Activated CD4-positive, alpha-beta T cell treated with anti-CD3 and anti-CD28 coated beads for 4 hours (primary cell): ENCODE measurements at places on chromosomes 16 and 17.

GRCh38 chr17:10262451-10262850 is 64.0 kb upstream of the GAS7 start:
- DNase-seq: no peak

DNA sequence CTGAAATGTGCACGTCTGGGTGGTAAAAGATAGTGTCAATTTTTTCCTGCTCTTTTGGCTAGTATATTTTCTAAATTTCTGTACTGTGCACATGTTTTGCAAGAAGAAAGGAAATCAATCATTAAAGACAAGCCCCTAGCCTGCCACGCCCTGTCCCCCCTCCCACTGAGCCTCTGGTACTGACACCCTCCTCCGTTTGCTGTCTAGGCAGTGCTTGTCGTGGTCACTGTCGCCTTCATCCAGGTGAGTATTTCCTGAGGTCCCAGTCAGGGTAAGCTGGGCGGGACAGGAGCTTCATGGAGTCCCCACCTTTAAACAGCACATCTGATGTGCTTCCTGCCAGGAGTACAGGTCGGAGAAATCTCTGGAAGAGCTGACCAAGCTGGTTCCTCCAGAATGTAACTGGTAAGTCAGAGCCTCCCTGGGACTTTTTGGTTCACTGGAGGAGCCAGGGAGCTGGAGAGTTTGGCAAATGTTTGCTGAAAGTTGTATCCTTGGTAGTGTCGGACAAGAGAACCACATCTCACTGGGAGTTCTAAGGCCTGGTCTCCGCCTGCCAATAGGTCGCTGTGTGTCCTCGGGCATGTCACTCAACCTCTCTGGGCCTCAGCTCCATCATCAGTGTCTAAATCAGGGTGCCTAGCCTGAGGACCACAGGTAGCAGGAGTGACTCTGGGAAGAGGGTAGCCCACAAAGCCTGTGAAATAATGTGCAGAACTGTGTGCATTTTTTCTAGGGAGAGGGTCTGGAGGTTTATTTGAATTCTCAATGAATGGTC is 42.2 kb downstream of the ATP2C2 start:
- no peak for DNase-seq

DNA sequence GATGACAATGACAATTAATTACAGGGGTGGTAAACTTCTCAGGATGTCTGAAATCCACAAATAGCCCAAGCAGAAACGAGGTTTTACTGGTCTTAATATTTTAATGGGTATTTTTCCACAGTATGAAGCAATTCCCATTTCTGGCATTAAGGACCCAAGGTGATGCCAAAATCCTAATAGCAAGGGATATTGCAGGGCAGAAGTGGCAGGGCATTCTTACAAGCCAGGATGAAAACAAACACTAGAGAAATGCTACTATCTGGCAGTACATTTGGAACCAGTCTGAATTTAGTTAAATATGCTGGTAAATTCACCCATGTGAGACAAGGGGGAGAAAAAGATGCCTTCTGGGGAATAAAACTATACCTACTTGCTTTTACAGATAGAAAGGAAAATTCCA is 45.2 kb downstream of the RND2 start:
- no peak for DNase-seq

GRCh38 chr17:28917029-28917428 is 14.2 kb upstream of the DHRS13 start:
- no peak for DNase-seq

DNA sequence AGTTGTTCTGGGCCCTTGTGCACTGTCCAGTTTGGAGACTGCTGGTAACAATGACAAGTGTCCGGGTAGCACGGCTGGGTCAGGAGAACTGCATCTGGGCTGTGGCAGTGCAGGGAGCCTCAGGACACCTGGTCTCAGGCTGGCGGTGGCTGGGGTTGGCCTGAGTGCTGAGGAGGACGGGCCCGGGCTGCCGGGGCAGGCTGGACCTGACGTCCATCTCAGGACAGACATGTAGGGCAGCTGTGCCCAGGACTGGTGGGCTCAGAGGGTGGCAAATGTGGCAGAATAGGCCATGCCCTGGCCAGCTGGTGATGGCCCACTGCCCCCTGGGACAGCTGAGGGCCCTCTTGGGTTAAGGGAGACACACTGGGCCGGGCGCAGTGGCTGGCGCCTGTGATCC is 4.2 kb upstream of the NLRC3 start:
- no peak for DNase-seq

- no peak for DNase-seq
These were observed 31.2 kb downstream of the CDH3 start for GRCh38 chr16:68676113-68676860.

DNA sequence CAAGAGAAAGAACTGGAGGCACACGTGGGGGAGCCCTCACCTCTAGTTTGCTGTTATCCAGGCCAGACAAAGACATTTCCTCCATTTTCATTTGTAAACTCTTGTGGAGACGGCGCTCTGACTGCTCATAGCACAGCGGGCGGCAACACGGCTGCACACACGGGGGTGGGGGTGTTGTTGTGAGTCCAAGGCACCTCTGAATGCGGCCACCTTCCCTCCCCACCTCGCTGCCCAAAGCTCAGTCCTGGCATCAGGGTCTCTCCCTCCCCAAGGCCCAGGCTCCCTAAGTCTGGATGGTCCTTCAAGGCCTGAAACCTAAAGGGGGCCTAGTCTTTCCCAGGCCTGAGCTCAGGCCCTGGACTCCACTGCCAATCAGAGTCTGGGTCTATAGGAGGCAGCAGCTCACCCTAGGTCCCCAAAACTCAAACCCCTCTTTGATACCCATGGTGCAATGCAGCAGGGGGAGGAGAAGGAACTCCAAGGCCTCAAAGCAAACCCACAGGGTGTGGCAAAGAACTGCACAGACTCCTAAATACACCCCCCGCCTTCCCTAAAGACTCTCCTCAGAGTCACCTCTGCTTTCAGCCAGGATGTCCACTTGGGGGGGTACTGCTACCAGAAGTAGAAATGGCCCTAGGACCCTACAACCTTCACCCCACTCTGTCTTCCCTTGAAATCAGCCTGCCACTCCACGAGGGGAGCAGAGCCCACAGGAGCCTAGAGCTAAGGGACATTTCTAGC is 1.5 kb downstream of the ATXN7L3 start:
- DNase-seq: peak; percentile 39

GRCh38 chr16:25143928-25144327 is 32.4 kb downstream of the LCMT1 start:
- no peak for DNase-seq

GRCh38 chr17:61670691-61671090 is 79.7 kb upstream of the NACA2 start:
- DNase-seq: no peak

GRCh38 chr16:22265351-22265750 is 31.9 kb upstream of the POLR3E start:
- no peak for DNase-seq

GRCh38 chr16:27549464-27549745 is 308 bp downstream of the GTF3C1 start:
- no peak for DNase-seq

DNA sequence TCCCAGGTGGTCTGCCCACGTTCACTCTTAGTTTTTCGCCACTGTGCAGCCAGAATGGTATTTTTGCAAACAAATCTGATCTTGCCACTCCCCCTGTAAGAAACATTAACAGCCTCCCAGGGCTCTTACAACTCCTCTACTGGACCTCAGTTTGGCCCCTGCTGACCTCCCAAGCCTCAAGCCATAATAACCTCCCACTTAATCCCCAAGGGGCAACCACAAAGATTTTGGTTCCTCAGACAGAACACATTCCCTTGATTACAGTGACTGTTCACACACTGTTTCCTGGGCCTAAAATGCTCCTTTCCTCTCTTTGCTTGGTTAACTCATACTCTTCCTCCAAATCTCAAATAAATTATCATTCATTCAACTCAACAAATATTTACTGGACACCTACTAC is 21.5 kb upstream of the CD300E start:
- no peak for DNase-seq

- no peak for DNase-seq
These were observed 4.7 kb upstream of the BCAR1 start for GRCh38 chr16:75256059-75256571.

DNA sequence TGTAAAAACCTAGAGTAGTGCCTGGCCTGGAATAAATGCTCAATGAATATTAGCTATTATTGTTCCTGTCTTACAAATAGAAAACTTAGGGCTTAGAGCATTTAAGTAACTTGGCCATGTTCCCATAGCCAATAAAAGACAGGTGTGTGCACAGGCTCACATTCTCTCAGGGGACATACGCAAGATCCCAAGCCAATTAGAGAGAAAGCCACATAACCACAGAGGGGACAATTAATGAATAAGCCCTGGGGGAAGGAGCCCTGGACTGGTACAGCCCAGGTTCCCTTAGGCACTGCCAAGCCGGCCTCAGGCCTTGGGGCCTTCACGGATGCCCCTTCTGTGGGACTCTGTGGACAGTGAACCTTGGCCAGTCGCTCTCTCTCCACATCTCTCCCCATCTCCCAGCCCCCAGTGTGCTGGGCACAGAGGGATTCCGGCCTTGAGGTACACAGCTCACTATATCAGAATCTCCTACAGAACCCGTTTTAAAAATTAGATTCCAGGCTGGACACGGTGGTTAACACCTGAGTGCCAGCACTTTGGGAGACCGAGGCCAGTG is 27.3 kb upstream of the ABCC12 start:
- DNase-seq: no peak

DNA sequence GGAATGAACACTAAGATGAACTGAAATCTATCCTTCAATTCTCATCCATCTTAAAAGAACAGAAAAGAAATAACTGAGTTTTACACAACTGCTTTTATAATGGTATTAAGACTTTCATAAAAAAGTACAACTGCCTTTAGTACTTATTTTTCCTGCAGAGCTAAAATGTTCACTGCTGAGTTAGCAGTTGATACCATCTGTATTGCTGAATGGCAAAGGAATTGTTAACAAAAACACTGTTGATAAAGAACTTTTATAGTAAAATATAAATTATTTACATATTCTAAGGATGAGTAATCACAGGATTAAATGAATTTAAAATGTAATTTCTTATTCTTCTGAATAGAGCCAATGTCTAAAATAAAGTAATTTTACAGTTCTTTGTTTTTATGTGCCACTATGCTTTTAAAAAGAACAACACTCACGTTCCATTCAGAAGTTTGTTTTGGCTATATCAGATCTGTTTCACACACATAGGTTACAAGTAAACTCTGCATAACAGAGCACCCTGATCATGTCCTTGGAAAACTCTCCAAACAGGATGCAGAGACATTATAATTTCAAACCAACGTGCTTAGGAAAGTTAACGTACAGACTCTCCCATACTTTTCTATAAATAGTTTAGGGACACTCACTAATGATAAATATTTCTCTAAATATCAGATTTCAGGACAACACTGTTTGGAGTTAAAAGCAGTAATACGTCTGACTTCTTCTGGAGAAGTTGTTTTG is 151.1 kb downstream of the ITFG1 start:
- no peak for DNase-seq

GRCh38 chr17:14396547-14396946 is 95.7 kb downstream of the HS3ST3B1 start:
- no peak for DNase-seq

GRCh38 chr16:14389359-14389758 is 240.7 kb downstream of the PARN start:
- no peak for DNase-seq
